CD4-positive, alpha-beta T cell treated with Interleukin-6 at 100 ng/mL for 8 hours (primary cell): ENCODE measurements at places on chromosomes 6 and 20.

DNA sequence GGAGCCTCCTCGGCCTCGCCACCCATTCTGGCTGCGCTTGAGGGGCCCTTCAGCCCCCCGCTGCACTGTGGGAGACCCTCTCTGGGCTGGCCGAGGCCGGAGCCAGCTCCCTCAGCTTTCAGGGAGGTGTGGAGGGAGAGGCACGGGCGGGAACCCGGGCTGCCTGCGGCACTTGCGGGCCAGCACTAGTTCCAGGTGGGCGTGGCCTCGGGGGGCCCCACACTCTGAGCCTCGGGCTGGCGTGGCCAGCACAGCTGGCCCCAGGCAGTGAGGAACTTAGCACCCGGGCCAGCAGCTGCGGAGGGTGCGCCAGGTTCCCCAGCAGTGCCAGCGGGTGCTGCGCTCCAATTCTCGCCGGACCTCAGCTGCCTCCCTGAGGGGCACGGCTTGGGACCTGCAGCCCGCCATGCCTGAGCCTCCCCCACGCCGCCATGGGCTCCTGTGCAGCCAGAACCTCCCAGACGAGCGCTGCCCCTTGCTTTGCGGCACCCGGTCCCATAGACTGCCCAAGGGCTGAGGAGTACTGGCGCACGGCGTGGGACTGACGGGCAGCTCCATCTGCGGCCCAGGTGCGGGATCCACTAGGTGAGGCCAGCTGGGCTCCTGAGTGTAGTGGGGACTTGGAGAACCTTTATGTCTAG, 6.5 kb downstream of the MUC22 start:
- no peak for DNase-seq

DNA sequence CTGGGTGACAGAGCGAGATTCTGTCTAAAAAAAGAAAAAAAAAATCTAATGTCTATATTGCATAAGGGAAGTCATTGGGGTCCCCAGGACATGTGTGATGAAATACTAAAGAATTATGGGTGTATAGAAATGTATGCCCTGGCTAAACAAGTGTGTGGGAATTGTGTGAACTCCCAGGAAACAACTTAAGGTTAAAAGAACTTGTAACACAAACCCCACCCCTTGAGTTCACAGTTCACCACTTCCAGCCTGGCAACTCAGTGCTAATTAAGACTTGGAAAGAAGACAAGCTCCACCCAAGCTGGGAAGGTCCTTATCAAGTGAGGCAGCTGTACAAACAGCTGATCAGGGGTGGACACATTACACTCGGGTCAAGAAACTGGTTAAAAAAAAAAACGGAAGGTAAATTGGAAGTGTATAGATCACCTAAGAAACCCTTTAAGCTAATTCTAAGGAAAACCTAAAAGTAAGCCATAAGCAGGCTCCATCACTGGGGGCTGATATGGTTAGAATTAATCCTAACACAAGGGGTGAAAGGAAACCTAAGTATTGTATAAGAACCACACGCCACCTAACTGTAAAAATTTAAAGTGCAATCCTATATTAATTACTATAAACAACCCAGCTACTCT, 25.2 kb downstream of the HLA-A start:
- peak; percentile 26 for DNase-seq

- DNase-seq = no peak
Measured at GRCh38 chr20:41177636-41178035, 40.3 kb downstream of the PLCG1 start.

GRCh38 chr6:10463491-10464481, 48.9 kb upstream of the TFAP2A start:
- no peak for DNase-seq

- no peak for DNase-seq
Measured at GRCh38 chr6:84081222-84081621, 47.6 kb downstream of the MRAP2 start.

GRCh38 chr20:59071216-59071615, 28.6 kb upstream of the PRELID3B start:
- DNase-seq = no peak

DNA sequence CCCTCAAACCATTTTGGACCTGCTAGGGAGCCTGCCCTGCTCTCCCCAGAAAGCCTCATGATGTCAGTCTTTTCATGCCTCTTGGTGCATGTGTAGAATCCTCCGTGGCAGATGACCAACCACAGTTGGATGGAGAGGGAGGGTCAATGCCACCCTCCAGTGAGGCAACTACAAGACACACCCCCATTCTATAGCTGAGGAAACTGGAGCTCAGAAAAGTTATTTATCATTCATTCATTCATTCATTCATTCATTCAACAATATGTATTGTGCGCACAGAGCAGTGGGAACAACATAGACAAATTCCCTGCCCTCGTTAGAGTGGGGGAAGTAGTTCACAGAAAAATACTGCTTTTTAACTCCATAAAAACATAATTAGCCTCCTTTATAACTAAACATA, 16.8 kb downstream of the SNRPB start:
- DNase-seq = no peak

DNA sequence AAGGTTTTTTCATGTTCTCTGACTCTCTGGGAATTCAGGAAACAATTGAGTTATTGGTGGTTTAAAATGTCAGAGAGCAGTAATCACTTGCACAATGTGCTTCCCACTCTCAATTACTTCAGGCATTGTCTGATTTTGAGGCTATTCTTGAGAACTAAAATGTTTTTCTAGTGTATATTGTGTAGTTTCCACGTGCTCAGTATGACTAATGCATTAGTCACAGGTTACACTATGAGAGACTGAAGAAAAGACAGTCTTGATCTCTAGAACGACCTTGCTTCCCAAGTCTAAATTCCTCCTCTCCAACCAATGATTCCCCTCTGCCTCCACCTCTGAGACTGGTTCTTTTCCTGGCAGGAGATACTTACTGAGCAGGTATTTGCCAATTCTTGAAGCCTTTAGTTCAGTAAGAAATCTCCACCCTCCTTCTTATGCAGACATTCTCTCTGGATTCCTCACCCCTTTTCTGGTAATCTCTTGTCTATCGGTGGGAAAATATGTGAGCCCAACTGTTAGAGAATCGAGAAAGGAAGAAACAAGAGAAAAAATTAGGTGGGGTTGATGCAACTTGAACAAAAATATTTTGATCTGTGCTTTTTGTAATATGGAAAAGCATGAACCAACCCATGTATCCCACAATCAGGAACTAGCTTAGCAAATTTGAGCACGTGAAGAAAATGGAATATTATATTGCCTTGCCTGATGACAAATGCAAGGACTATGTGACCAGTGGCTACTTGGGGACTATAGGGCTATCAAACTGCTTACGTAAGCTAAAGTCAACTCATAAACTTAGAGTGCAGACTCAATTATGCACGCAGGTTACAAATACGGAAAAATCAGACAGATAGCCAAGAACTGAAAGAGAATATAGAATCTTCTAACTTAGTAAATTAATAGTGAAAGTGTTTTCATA, 61.1 kb upstream of the SLC22A16 start:
- no peak for DNase-seq

DNA sequence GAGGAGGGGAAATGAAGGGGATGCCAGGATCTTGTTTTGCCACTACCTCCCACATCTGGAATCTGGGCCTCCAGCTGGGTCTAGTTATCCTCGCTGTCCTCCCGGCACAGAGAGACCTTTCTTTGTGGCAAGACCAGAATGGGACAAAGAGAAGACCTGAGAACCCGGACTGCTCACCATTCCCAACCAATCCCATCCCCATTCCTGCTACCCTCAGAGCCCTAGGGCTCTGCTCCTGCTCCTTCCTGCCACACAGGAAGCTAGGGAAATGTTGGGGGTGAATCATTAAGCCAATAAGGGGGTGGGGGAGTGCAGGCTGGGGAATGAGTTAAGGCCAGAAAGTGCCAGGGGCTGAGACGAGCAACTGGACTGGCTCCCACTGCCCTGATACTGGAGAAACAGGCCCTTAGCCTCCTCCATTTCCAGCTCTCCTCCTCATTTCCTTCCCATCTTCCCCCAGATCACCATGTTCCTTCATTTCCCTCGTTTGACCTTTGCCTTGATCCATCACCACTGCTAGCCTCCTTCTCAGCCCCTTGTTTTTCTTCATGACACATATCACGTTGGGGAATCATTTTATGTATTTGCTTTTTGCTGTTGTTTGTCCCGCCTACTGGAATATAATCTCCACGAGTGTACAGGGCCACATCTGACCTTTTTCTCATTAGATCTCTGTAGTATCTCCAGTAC, 4.6 kb upstream of the IER3 start:
- DNase-seq = no peak

GRCh38 chr20:35791821-35792220, 20.0 kb downstream of the PHF20 start:
- no peak for DNase-seq

- no peak for DNase-seq
Measured at GRCh38 chr6:31216208-31216898, 45.9 kb upstream of the POU5F1 start.

DNA sequence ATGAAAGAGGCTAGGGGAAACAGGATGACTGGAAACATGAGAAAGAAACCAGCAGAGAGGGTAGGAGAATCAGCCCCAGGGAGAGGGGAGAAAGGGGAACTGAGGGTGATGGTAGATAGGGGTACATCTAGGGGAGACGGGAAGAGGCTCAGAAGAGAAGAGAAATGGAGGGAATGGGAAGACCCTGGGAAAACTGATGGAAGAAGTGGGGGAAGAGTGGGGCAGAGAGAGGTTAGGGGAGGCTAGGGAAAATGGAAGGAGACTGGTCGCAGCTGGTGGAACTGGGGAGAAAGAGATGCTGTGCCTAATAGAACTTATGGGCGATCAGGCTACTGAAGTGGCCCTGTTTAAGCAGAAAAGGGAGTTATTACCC, 548 bp downstream of the PROCR start:
- no peak for DNase-seq

DNA sequence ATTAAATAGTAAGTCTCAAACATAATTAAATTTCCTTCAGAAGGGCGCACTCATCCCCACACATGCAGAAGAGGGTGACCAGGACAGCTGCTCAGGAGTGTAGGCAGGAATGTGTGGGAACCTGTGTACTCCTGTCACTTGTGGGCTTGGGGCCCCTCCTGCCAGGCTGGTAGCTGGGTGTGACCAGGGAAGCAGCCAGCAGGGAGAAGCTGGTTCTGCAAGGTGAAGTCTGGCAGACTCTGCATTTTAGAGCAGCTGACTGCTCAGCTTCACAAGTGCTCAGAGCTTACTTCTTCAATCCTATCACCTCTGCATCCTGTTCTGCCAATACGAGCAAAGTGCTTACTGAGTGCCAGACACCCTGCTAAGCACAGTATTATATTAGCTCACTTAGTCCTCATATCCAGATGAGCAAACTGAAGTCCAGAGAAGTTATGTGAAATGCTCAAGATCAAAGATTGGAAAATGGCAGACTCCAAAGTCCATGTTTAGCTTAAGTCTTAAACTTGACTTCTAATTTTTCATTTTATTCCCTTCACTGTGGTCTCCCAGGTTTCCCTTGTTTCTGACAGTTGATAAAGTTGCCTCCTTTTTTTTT, 27.9 kb downstream of the ELMO2 start:
- DNase-seq = no peak

GRCh38 chr20:5033566-5033965, 32.3 kb upstream of the SLC23A2 start:
- DNase-seq = no peak

GRCh38 chr20:2663364-2663886, 591 bp downstream of the IDH3B start:
- DNase-seq = no peak

DNA sequence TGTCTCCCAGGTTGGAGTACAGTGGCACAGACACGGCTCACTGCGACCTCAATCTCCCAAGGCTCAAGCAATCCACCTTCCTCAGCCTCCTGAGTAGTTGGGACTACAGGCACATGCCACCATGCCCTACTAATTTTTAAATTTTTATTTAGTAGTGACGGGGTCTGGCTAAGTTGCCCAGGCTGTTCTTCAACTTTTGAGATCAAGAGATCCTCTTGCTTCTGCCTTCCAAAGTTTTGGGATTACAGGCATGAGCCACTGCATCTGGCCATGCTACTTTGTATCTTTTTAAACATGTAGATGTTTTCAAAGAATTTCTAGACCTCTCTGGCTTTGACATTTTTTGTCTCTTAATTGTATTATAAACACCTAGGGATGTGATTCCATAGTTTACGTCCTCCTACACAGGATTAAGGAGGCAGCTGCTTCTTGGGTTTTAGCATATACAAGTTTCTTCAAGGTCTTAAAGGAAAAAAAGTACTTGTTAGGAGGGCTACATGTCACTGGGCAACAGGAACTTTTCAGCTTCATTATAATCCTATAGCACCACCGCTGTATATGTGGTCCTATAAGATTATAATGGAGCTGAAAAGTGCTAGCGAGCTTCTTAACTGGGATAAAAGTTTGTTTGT, 1.3 kb downstream of the ADAT2 start:
- no peak for DNase-seq

DNA sequence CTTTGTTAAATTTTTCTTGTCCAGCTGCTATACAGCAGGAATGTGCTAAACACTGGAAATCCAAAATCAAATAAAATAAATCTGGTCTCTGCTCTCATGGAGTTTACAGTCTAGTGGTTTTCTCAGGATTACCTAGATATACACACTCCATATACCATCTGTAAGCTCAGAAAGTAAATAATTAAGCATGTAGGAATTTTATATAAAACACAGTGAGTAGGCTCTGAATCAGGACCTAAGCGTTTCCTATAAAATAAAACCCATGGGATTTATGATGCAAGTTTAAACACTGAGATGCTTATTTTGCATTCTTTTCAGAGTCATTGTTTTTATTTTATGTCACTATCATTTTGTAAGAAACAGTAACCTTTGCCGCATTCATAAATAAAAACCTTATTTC, 29.7 kb upstream of the UFL1 start:
- DNase-seq = no peak

GRCh38 chr6:82072751-82073150, 174.8 kb downstream of the IBTK start:
- DNase-seq = no peak
